Activated effector memory CD4-positive, alpha-beta T cell treated with Interleukin-2 at 50 U/mL for 16 hours (primary cell): ENCODE measurements at places on chromosomes 2 and 18.

GRCh38 chr2:166156985-166157490 is 29.2 kb upstream of the SCN1A start:
- no peak for DNase-seq

DNA sequence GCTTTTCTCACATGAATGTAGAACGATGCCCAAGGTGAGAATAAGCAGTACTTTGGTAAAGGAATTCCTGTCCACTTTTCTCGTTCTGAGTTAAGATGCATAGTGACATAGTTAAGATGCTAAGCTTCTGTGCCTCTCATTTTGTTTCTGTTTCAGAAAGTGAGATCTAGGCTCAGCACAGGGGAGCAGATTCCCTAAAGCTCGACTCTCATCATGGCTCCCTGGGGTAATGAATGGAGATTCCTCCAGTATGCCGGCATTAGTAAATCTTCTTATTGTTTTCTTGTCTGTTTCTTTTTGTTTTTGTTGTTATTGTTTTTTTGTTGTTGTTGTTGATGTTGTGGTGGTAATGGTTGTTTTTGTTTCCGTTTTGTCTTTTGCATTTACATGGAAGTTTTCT is 225.4 kb downstream of the LRRTM4 start:
- no peak for DNase-seq

DNA sequence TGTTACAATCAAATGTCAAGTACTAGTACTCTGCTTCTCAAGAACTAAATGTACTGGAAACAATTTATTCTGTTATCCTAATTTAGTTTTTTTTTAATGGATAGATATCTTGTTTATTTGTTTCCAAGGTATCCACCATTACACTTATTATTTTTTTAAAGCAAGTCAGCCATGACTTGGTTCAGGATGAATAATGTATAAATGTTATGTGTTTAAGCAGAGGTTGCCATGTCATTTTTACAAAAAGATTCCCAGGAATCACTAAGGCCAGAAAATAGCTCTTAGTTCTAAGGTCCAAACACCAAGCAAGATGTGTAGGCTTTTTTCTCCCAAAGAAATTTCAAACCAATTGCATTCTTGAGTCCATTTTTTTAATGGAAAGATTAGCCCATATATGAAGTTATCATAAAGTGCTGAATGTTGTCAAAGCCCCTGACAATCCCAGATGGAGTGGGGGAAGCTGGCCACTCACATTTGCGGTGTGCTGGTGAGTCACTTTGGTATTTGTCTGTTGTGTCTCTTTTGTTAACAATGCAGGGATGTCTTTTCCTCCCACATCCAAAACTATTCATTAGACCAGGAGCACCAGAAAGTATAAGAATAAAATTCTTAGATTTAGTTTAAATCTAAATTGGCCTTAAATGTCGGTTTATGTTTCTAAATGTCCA is 158.9 kb downstream of the COL6A3 start:
- DNase-seq, result no peak

GRCh38 chr2:119544075-119544938 is at the start of gene CFAP221:
CFAP221 (plus strand) TSS chr2:119544449; CDS start chr2:119546132, 1,683 bp downstream.
- DNase-seq, result no peak

DNA sequence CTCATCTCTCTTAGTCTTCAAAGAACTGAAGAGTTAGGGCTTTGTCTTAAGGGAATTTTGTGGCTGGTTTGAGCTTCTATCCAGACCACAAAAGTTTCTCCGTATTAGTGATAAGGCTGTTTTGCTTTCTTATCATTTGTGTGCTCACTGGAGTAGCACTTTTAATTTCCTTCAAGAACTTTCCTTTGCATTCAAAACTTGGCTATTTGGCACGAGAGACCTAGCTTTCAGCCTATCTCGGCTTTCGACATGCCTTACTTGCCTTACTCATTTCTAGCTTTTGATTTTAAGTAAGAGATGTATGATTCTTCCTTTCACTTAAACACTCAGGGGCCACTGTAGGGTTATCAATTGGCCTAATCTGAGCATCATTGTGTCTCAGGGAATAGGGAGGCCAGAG is 29.9 kb downstream of the HDHD2 start:
- DNase-seq, result no peak

- DNase-seq, result no peak
Measured at GRCh38 chr2:4188561-4188960, 485.2 kb downstream of the DCDC2C start.

- DNase-seq, result no peak
Measured at GRCh38 chr2:19491796-19492195, 133.4 kb upstream of the OSR1 start.

- DNase-seq, result no peak
Measured at GRCh38 chr18:56238576-56238975, 399.8 kb downstream of the TXNL1 start.

GRCh38 chr2:162044586-162044985 is 29.4 kb downstream of the DPP4 start:
- no peak for DNase-seq

GRCh38 chr2:160417745-160418397 is 75.7 kb downstream of the RBMS1 start:
- no peak for DNase-seq

DNA sequence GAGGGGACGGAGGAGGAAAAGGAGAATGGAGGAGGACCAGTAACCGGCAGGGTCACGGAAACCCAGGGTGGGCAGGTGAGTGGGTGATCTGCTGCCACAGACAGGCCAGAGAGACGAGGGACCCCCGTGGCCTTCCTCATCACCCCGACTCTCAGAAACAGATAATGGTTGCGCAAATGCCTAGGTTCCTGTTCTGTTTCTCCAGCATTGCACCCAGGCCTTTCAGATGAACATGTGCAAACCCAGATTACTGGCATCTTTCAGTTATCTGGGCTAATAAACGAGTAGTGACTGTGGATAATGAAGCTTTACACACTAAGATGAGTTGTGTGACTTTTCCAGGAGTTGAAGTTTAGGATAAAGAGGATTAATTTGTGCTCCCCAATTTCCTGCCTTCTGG is 46.5 kb downstream of the TET3 start:
- DNase-seq, result no peak
